ENCODE measurements at places on chromosomes 2 and 18.

DNA sequence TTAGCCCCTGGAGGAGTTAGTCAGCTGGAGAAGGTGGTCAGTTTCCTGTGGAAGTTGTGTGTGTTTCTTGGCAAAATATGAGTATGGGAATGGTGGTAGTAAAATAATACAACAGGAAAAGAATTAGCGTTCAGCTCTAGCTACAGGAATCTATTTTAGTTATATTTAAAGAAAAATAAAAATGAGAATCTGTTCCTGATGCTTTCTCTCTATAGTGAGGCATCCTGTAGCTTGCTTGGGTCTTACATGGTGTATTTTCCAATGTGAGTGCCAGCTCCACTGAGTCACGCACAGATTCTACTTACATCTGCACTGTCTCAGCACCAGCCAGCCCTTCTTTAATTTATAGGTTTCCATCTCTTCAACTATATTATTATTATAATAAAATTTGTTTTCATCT, 132.2 kb downstream of the BIRC6 start:
- no peak for DNase-seq

GRCh38 chr2:32712870-32713269, 85.0 kb downstream of the TTC27 start:
- no peak for DNase-seq

GRCh38 chr18:49019446-49020045, 68.8 kb upstream of the SMAD7 start:
- no peak for DNase-seq

DNA sequence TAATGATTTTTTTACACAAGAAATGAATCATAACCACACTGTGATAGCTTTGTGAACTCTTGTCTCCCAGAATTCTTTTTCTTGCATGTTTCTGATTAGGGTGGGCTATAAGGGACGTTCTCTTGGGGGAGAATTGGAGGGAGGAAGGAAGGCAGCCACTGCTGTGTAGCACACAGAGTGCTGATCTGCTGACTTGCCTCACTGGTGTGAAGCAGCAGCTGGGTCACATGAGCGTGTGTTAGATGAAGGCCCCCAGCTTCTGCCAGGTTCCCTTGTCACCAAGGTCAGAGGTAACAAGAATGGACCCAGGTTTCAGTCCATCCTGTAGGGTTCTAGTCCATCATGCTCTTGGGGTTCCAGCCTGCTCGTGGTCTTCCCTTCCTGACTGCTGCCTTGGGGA, 107.4 kb upstream of the GLI2 start:
- DNase-seq = no peak

GRCh38 chr2:212520340-212520739, 18.3 kb downstream of the ERBB4 start:
- peak; percentile 31 for DNase-seq

- no peak for DNase-seq
Measured at GRCh38 chr18:41618147-41618546, 336.9 kb upstream of the PIK3C3 start.

DNA sequence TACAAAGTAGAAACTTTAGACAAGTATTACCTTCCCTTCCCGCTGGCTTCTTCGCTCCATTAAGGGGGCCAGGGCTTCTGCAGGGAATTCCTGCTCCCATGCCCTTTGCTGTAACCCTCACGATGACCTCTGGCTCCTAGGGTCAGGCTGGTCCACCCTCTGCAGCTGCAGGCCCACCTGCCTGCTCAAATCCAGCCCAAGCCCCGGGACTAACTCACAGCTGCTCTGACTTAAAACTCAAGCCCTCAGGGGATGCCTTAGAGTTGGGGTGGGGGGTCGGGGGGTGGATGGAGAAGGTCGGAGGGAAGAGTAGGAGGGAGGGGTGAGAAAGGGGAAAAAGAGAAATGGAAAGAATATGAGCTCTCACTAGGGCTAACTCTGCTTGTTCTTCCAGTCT, 4.9 kb downstream of the IGFBP5 start:
- DNase-seq = no peak

DNA sequence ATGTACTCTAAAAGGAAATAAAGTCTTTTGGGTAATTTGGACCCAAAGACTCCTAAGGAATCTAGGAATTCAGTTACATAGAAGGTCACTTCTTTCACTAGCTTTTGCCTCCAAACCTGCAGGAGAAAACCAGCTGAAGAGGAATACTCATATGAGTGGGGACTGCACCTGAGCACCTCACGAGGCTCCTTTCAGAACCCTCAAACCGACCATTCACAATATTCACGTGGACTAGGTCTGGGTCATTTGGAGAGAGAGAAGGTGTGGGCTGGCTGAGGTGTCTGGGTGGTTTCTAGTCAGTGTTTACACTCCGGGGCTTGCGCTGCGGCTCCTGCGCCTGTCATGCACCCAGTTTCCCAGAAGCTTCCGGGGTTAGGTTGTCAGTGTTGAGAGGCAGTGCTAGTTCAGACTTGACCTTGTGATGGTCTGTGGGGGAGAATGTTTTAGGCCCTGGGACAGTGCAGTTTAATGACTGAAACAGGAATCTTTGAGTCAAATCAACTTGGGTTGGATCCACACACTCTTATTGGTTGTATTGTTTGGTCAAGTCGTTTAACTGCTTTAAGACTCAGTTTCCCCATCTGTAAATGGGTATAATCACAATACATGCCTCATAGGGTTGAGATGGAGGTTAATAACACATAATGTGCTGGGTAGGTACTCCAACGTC, 78.4 kb downstream of the LIMS1 start:
- DNase-seq = no peak

GRCh38 chr2:24490181-24490689, 819 bp upstream of the NCOA1 start:
- DNase-seq = no peak
